ENCODE measurements at places on chromosomes 11 and 22. TPM values are rescaled to one million over a fixed set of nuclear protein-coding genes. Genes with fewer than 3 reads are reported as not detected.
A peak's percentile ranks its signal among the peaks of the same experiment; 100 is the strongest.

Gene OR2AG1
- not detected for total RNA-seq

Gene RAB36
- total RNA-seq: 6.8 TPM

Gene PDXP
- total RNA-seq: 9.0 TPM

Gene UBQLNL
- 0.76 TPM for total RNA-seq

Gene INSC
- total RNA-seq: not detected

Gene MIOX
- total RNA-seq: not detected

- DNase-seq: peak; percentile 40
- H3K36me3 ChIP-seq: peaks cover 20% of the 10 kb centered on the region
Observed at GRCh38 chr22:41619979-41620588, 759 bp downstream of the DESI1 start.

DNA sequence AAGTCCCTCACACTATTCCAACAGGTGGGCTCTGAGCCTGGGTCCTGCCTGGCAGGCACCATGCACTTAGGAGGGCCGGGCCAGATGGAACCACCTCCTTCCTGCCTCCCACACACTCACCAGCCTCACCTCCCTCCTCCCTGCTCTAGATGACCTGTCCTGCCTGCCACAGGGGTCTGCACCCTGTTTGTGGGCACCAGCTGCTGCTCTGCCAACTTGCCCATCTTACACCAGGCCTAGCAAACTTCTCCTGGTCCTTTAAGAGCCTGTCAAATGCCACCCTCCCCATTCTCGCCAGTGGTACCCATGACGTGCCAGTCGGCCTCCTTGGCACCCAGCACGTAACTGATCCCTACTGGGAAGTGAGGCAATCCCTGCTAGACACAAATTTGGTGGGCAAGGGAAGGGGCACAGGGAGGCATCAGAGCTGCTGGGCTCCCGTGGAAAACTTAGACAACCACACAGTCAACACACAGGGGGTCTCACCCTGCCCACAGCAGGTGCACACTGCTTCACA, 3.1 kb downstream of the MOB2 start:
- H3K4me1 ChIP-seq: peaks cover 69% of the 10 kb centered on the region
- DNase-seq: no peak
- no peak overlapping the region for H3K4me3 ChIP-seq
- H3K27ac ChIP-seq: peak overlapping the region; percentile 58
- H3K36me3 ChIP-seq: peaks cover 24% of the 10 kb centered on the region
- no peaks in the 10 kb centered on the region for H3K27me3 ChIP-seq

DNA sequence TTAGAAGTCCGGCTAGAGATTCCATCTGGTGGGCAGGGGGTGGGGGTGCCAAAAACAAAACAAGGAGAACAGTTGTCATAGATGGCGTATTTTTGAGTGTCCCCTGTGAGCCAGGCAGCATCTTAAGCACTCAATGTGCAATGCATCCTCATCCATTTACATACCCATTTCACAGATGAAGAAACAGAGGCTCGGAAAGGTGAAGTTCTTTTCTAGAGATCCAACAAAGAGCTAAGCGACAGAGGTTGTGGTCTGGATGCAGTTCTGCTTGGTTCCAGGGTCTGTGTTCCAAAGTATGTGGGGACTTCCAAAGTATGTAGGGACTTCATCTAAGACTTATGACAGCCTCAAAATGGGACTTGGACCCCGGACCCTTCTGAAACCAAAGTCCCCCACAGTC, 277.8 kb downstream of the MN1 start:
- no peaks in the 10 kb centered on the region for H3K4me1 ChIP-seq
- H3K4me3 ChIP-seq: no peak overlapping the region
- no peak for DNase-seq
- H3K27me3 ChIP-seq: no peaks in the 10 kb centered on the region
- H3K36me3 ChIP-seq: no peaks in the 10 kb centered on the region

- H3K4me1 ChIP-seq: no peaks in the 10 kb centered on the region
- peak; percentile 41 for DNase-seq
- no peaks in the 10 kb centered on the region for H3K27me3 ChIP-seq
- H3K27ac ChIP-seq: no peak overlapping the region
Observed at GRCh38 chr11:120182790-120183491, 27.9 kb upstream of the OAF start.

DNA sequence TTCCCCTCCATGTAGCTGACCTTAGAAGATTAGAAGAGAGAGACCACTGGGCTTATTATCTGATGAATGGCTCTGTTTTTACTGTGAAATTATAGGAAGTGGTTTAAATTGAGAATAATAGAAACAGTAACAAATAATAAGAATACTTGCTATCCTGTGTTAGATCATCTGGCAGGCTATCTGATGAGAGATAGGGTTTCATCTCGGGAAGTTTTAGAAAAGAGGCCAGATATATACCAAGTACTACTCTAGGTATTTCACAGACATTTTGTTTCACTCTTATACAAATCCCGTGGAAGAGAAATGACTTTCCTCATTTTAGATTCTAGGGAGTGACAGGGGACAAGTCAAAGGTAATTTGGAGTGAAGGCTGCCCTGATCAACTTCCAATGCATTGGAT, 198.4 kb downstream of the MAML2 start:
- no peaks in the 10 kb centered on the region for H3K36me3 ChIP-seq
- no peak overlapping the region for H3K27ac ChIP-seq
- peaks cover 18% of the 10 kb centered on the region for H3K4me1 ChIP-seq
- DNase-seq: no peak

DNA sequence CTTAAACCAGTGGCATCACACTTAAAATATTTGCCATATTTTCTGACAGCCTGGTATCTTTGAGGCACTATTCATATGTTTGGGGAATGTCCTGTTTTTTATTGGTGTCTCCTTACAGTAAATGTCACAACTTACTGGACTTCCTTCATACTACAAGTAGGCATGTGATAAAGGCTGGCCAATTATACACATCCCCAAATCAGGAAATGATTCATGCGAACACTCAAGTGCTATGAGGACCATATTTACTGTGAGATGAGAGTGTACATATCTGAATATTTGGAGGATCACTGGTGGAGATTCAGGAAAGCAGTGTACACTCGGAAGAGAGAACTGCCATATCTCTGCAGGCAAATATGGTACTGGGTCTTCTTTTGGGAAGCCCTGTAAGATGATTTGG, 913.8 kb upstream of the CHORDC1 start:
- no peak overlapping the region for H3K4me3 ChIP-seq
- no peaks in the 10 kb centered on the region for H3K36me3 ChIP-seq
- H3K27ac ChIP-seq: no peak overlapping the region

DNA sequence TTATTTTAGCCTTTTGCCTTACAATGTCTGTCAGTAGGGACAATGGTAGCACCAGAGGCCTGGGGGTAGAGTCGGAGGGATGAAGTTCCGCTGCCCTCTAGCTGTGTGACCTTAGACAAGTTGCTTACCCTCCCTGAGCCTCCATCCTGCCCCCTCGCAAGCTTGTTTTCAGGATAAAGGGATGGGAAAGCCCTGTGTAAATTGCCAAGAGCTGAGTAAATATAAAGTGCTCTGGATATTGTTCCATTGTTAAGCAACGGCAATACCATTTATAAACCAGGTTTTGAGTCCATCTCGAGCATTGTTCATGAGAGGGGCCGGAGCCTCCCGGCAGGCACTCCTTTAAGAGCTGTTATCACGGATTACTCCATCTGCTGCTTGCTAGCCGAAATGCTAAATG, 72.9 kb downstream of the ZBTB16 start:
- DNase-seq: no peak
- peaks cover 100% of the 10 kb centered on the region for H3K4me1 ChIP-seq
- no peaks in the 10 kb centered on the region for H3K27me3 ChIP-seq
- H3K27ac ChIP-seq: peak overlapping the region; percentile 83

- no peaks in the 10 kb centered on the region for H3K27me3 ChIP-seq
- H3K4me3 ChIP-seq: peak within 1 kb of the TSS; percentile 74
- peaks cover 3% of the 10 kb centered on the region for H3K4me1 ChIP-seq
- peak; percentile 90 for DNase-seq
Observed at GRCh38 chr11:2699531-2700414, at the start of gene KCNQ1OT1. KCNQ1OT1 (minus strand) TSS chr11:2699994.

DNA sequence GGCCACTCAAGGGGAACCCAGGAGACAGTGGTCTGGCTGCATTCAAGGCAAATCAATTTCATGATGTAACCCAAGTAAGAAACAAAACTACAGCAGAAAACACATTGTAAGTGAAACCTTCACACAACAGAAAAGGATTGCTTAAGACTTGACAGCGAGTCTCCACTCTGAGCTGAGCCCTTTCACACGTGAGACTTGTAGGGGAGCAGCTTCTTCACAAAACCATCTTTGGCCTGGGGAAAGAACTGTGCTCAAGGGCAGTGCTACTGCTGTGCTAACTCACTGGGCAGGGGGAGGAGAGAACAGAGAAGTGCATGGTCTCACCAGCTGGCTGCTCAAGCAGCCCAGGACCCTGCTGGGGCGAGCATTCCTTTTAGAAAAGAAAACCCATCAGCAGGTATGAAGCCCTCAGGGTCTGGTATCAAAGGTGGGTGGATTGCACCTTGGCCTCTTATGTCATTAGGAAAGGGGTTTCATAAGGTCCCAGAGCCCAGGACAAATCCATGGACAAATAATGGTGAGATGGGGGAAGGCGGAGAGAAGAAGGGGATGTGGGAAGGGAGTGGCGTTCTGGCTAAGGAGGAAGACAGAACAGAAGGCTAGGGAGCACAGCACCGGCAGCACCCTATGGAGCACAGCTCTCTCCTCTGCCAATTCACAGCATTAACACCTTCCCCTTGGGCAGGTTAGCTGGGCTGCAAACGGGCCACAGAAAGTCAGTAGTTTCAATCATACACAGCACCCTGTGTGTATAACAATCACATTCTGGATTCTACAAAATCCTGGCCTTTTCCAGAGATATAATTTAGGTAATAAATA, 20.6 kb upstream of the RAPSN start:
- no peaks in the 10 kb centered on the region for H3K27me3 ChIP-seq
- DNase-seq: no peak
- H3K27ac ChIP-seq: peak overlapping the region; percentile 1
- H3K36me3 ChIP-seq: peaks cover 48% of the 10 kb centered on the region
